ENCODE measurements at places on chromosomes 3 and 15.

DNA sequence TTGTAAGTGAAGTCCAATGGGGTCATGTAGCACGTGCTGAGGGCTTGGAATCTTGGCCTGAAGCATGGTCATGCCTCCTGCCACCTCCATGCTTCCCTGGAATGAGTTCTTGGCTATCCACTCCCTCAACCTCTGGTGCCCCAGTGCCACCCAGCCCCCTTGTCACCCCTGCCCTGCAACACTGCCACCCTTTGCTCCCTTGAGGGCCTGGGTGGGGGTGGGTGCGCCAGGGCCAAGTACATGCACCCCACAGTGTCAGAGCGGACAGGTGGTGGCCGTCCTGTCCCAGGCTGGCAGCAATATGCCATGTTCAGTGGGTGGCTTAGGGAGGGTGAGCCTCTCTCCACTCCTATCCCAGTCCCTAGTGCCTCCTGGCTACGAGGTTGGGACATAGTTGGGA lies 27.6 kb upstream of the C15orf39 start:
- DNase-seq, result no peak

- DNase-seq, result no peak
Measured at GRCh38 chr15:67980171-67980570, 73.9 kb upstream of the PIAS1 start.

- DNase-seq, result peak; percentile 50
Measured at GRCh38 chr15:78061963-78062427, 15.5 kb downstream of the TBC1D2B start.

DNA sequence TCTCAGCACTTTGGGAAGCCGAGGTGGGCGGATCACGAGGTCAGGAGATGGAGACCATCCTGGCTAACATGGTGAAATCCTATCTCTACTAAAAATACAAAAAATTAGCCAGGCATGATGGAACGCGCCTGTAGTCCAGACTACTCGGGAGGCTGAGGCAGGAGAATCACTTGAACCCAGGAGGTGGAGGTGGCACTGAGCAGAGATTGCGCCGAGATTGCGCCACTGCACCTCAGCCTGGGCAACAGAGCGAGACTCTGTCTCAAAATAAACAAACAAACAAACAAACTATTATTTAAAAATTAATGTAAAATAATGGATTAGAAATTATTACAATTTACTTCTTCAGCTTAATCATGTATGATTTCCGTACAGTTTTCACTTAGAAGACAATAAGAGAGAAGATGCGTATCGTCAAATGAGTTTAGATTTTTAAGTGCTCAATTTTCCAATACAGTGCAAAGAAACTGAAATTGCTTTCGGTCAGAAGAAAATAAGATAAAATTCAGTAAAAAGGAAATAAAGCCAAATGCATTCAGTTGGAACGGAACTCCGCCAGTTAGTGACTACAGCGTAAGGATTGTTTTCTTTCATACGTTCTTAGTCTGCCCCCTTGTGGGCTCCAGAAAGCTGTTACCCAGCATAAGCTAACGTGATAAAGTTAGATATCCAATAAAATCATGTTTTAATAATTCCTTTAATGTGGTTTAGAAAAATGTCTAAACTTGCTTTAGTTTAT lies 24.8 kb downstream of the AADAC start:
- peak; percentile 72 for DNase-seq

DNA sequence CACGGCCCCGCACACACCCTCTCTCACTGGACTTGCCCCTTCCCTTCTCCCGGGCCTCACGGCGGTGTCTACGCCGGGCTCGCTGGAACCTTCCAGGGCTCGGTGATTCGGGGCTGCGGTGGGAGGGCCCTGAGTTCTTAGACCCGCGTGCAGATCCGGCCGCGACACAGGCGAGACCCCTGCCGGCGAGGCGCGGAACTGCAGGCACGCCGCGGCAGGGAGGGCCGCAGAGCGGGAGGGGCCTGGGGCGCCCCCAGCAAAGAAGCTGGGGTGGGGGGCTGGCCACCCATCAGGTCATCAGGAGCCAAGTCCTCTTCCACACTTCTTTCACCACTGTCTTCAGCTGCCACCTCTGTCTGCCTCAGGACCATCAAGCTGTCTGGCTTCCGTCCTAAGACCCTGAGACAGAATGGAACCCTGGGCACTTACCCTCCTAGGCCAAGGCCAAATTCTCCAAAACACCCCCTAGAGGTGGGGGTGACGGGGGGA lies 164.5 kb downstream of the XXYLT1 start:
- peak; percentile 47 for DNase-seq

GRCh38 chr15:51193526-51193925 lies 98.8 kb upstream of the TNFAIP8L3 start:
- DNase-seq, result peak; percentile 8
